ENCODE measurements at places on chromosomes 11 and 22. TPM values are rescaled to one million over a fixed set of nuclear protein-coding genes. Genes with fewer than 3 reads are reported as not detected.
A peak's percentile ranks its signal among the peaks of the same experiment; 100 is the strongest.

DNA sequence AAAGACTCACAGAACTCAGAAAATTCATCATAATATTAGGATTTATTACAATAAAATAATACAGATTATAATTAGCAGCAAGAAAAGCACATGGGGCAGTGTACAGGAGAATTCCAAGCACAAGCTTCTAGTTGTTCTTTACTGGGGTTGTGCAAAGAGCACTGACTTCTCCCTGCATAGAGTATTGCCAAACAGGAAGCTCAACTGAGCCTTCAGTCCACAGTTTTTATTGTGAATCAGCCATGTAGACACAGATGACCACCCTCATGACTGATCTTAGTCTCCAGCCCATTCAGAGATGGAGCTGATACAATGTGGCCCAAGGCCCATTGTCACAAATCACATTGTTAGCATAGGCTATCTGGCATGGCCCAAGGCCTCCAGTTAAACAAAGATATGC lies 798.9 kb downstream of the KCNA4 start:
- no peak for DNase-seq

- DNase-seq = no peak
Observed at GRCh38 chr11:69344570-69345145, 50.7 kb downstream of the MYEOV start.

- DNase-seq = no peak
Observed at GRCh38 chr11:128856241-128856640, 10.9 kb downstream of the KCNJ1 start.

DNA sequence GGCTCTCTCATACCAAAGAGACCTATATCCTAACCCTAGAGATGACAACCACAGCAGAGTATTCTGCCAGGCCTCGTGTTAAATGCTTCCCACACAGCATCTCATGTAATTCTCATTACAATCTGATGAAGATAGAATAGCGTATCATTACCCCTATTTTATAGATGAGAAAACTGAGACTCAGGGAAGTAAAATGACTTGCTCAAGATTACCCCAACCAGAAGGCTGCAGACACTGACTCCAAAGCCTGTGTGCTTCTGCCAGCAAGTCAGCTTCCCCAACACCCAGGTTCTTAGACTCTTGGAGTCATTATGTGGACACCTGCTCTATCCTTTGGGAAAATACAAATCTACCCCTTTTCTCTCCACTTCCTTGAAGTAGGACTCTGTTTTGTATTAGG lies 23.6 kb upstream of the TSKU start:
- no peak for DNase-seq

DNA sequence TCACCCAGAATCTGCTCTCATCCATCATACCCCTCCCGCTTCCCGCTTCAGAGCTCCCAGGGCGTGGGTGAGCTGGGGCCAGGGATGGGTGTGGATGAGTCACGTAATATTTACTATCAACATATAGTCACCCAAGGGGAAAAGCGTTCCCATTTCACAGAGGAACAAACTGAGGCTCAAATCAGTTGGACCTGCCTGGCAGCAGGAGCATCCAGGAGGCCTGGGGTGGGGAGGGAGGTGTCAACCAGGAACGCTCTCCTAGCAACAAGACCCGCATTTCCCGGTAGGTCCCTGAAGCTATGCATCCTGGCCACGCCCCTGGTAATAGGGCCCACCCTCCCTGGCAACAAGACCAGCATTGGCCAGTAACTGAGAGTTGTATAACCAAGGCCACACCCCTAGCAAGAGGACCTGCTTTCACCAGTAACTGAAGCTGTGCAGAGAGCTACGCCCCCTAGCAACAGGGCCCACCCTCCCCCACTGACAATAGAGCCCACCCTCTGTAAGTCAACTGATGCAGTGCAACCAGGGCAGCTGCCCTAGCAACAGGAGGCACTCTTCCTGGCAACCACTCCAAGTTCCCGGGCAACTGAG lies 32.7 kb upstream of the TXNRD2 start:
- DNase-seq = no peak

GRCh38 chr11:111417011-111417765 lies 38.1 kb upstream of the POU2AF1 start:
- peak; percentile 18 for DNase-seq

The ELFN2 gene
- polyA plus RNA-seq = 3.8 TPM

The SLC25A18 gene
- not detected for polyA plus RNA-seq

Measured in AG04450 (cell line).